Activated CD4-positive, alpha-beta T cell treated with anti-CD3 and anti-CD28 coated beads, Interleukin-2, amount 50 U/mL, for 24 hours (primary cell): ENCODE measurements at places on chromosomes 4 and X.

- no peak for DNase-seq
These were observed 37.8 kb downstream of the CYTL1 start for GRCh38 chr4:4981427-4981826.

- no peak for DNase-seq
These were observed 3.2 kb upstream of the NFKB1 start for GRCh38 chr4:102497986-102498385.

DNA sequence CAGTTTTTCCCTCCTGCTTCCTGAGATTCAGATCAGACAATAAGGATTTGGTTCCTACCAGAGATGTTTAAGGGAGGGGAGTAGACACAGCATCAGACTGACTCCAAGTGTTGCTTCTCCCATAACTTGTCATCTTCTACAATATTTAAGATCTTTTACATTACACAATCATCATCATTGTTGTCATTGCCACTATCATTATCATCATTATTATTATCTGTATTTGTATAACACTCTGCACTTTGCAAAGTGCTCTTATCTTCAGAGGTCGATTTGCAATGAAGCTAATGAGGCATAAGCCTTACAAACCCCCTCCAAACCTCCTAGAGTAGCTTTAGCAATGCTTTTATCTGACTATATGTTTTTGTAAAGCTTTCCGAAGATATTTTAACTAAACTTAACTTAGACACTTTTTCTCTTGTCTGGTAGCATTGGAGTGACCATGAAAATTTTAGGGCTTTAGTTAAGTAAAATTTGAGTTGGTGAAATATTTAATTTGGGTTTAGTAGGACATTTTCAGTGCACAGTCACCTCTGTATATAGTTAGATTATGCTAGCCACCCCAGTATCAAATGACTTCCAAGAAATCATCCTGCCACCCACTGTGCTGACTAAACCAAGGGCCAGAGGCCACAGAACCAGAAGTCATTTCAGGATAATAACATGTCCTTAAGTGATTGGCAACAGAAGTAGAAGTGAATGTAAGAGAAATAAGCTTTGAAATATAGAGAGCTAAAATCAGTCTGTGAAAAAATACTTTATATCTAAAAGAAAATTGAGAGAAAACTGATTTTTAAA, 124.2 kb upstream of the NRK start:
- DNase-seq, result no peak

DNA sequence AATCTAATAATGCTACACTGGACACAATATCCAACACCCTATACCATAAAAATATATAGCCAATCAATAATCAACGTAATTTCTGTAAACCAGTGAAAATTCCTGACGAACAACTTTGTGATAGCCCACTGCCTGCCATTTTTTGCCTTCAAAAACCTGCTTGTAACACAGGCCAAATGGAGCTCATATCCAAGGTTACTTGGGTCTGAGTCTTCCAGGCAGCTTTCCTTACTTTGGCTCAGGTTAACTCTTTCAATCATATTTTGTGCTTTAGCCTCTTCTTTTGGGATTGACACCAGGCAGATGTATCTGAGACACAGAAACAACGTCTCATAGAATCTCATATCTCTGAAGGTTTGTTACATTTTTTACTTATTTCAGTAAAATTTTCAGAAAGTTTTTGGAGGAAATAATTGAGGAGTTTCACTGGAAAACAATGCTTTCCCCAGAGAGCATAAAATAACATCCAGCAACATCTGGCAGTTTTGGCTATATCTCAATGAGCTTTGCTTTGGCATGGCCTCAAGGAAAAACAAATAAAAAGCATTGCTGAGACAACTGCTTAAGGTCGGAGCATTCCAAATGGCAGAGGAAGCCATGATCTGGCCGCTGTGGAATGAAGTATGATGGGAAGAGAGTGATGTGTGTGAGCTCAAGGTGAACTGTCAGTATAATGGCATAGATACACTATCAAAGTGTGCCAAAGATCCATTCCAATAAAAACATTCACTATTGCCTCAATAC, 162.9 kb upstream of the SPIN4 start:
- DNase-seq, result no peak

- DNase-seq, result no peak
These were observed 281.6 kb downstream of the KLHL13 start for GRCh38 chrX:117835034-117835433.

- DNase-seq, result no peak
These were observed 53.2 kb downstream of the ARHGAP10 start for GRCh38 chr4:147785129-147785528.

- no peak for DNase-seq
These were observed 138.5 kb upstream of the FAM9B start for GRCh38 chrX:9172464-9172850.

GRCh38 chr4:75786526-75786925, 62.1 kb downstream of the USO1 start:
- no peak for DNase-seq

- DNase-seq, result no peak
These were observed 46.5 kb downstream of the RELL1 start for GRCh38 chr4:37639551-37640285.

DNA sequence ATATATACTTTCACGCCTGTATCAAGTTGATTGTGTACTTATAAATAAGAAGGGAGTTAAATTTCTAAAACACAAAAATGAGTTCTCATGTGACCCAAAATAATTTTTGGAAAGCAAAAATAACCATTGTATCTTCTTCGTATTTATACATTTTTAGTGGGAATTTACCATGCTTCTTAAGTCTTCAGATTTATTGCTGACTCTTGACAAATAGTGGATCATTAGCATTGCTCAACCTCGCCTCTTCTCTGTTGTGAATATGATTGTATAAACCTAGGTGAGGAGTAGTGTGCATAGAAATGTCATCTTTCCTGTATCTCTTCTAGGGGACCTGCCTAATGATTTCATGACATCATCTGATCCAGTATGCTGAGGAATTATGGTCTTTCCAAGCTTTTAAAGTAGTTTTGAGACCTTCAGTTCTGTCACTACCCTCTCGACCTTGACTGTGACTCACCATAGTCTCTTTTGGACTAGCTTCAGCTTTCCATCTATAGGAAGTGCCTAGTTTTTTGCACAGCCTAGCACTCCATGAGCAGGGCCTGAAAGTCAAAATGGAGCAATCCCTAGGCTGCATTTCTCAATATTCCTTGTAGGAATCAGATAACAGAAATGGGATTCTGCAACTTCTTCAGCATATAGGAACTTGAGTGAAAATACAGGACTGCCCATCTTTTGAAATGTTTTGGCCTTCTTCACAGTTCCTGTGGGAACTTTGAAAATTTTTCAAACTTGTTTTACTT, 157.6 kb downstream of the ARX start:
- DNase-seq, result no peak

DNA sequence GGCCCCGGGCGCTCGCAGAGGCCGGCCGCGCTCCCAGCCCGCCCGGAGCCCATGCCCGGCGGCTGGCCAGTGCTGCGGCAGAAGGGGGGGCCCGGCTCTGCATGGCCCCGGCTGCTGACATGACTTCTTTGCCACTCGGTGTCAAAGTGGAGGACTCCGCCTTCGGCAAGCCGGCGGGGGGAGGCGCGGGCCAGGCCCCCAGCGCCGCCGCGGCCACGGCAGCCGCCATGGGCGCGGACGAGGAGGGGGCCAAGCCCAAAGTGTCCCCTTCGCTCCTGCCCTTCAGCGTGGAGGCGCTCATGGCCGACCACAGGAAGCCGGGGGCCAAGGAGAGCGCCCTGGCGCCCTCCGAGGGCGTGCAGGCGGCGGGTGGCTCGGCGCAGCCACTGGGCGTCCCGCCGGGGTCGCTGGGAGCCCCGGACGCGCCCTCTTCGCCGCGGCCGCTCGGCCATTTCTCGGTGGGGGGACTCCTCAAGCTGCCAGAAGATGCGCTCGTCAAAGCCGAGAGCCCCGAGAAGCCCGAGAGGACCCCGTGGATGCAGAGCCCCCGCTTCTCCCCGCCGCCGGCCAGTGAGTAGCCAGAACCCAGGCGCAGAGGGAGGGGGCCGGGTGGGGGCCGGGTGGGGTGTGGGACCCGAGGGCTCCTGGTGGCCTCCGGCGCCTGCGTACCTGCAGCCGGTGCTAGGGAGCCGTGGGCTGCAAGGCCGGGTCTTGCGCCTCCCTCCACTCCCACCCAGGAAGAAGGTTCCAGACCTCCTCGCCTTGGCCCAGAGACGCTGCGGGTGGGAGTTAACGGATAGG, 534 bp downstream of the MSX1 start:
- DNase-seq, result no peak
